ENCODE measurements at places on chromosomes 2 and 18.

GRCh38 chr2:100233061-100233460 lies 89.2 kb downstream of the LONRF2 start:
- DNase-seq, result no peak

DNA sequence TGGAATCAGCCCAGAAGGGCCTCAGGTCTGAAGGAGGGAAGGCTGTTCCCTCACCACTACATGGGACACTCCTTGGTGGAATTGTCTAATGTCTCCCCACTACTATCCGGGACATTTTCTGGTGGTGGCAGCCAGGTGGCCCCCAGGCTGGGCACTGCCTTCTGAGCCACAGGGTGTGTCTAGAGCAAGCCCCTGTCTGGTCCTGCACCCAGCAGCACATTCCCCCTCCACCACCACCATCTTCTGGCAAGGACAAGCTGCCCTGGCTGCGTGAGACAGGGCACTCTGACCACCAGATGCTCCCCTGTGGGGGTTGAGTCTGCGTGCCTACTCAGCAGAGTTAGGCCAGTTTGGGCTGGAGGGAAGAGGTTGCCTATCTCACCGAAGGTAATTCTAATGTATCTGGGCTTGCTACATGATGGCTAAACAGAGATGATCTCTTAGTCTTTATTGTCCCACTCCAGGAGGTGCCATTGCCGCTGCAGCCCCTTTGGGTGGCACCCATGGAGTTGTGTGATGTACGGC lies 106.3 kb downstream of the PLB1 start:
- DNase-seq, result no peak

DNA sequence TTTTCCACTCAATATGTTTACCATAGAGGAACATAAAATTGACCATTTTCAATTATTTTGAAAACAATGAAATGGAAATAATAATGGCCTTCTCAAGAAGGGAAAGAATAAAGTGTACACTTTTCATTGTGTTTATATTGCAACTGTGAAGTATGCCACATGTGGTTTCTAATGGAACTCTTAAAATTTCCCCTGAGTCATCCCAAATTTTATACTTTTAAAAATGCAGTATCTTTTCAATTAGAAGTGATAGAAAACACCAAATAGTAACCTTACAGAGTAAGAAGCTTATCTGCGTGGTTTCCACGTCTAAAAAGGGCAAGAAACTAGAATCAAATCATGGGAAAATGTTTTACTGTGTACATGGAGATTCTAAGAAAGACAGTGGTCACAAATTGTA lies 70.0 kb downstream of the SCG2 start:
- DNase-seq, result no peak

DNA sequence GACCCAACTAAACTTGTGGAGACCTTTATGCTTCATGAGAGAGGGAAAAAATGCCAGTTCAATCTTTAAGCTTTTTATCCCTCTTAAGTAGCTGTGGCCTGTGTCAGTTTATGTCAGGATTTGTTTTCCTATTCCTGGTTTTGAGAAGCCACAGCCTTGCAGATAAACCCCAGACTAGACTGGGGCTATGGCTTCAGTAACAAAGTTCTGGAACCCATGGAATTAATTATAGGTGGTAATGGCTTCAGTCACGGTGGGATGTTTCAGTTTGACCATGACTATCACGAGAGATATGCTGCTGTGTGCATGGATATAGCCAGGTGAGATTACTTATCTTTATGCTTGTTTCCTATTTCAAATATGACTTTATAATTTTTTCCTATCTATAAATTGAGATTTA lies 134.8 kb downstream of the RAPGEF4 start:
- no peak for DNase-seq

DNA sequence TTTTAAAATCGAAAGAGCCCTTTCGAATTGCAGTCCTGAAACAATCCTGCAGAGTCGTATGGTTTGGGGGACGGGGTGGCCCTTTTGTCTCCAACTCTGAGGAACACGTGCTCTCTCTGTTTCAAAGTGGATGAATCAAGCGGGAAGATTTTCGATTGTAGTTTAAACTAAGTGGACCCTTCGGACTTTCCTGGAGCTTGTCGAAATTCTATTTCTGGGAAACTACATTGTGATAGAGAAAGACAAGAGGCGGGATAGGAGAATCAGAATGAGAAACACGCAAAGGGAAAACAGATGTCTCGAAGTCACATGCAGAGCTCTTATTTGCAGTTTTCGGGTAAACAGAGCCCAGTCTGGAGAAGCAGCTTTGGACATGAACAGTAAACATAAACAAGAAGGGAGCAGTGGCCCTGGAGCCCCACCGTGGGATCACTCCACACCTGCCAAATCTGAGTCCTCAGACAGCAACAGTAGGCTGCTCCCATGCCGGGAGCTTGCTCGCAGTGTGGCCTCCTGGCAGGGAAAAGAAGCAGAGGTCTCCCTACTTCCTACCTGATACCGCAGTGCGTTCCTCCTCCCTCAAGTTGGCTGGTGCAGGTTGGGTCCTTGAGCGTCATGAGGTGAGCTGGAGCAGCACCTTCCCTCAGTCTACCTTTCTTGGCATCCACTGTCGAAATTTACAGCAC lies 202.4 kb downstream of the SLC4A3 start:
- DNase-seq, result no peak

GRCh38 chr2:39370101-39370500 lies 67.0 kb downstream of the MAP4K3 start:
- DNase-seq, result no peak

DNA sequence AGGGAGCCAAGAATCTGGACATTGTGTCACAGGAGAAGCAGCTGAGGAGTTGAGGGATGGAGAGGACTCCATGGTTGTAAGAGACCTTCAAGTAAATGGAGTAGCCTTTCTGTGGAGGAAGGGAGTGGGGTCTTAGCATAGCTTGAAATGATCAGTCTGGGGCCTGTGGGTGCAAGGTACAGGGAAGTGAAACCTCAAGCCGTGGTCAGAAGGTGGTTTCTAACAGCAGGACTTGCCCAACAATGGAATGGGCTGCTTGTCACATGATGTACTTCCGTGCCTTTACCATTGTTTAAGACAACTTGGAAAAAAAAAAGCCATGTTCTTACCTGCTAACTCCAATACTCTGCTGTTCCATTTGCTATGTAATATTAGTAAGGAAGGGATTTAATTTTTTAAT lies 140.7 kb downstream of the LDLRAD4 start:
- DNase-seq, result no peak

- no peak for DNase-seq
Measured at GRCh38 chr18:74512321-74513053, 16.3 kb downstream of the CNDP2 start.

GRCh38 chr18:22342625-22343024 lies 75.1 kb downstream of the CTAGE1 start:
- no peak for DNase-seq

DNA sequence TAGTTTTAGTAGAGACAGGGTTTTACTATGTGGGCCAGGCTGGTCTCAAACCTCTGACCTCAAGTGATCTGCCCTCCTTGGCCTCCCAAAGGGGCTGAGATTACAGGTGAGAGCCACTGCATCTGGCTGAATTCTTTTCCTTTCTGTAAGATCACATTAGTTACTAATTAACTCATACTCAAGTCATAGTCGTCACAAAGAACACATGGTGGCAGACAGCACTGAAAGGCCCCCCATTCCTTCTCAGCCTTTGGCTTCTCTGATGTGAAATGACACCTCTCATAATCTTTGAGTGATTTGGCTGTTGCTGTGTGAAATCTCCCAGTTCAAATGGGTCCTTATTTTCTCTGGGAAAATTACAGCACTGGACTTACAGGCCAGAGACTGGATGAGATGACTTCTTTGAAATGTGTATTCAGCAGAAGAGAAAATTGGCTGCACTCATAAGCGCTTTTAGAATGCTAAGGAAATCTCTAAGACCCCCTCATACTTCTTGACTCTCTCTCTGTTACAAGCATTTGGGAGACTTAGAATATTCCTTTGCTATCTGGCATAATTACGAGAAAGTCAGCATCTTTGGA lies 764.8 kb downstream of the RNF144A start:
- DNase-seq, result no peak

DNA sequence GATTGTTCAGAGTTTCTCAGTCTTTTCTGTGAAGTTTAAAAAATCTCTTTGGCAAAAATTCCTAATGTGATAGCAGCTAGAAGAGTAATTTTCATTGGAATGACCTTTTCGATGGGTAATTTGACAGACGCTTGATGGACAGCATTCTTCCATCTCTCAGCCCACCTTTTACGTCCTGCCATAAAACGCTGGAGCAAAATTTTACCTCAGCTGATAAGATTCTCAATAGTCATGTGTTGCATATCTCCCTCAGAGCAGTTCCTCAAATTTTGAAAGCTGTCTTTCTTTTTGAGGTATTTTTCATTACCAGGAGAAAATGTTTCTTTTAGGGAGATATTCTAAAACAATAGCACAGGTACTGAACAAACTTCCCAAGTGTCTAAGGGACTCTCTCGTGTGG lies 441.4 kb downstream of the PARD3B start:
- DNase-seq, result no peak

DNA sequence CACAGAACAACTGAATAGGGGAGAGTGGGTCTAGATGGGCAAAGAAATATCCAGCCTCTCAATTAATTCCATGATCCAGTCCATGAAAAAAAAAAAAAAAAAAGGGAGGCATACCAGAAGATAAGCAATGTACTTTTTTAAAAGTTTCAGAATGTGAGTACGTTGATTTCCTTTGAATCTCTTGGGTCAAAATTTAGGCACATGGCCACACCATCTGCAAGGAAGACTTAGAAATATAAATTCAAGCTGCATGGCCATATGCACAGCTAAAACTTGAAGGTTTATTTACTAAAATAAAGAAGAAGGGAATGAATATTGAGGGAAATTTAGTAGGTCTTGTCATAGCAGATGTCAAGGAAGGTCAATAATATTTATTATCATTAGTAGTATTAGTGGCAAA lies 286.5 kb upstream of the CDH7 start:
- no peak for DNase-seq

GRCh38 chr2:19330436-19330835 lies 28.0 kb downstream of the OSR1 start:
- no peak for DNase-seq

DNA sequence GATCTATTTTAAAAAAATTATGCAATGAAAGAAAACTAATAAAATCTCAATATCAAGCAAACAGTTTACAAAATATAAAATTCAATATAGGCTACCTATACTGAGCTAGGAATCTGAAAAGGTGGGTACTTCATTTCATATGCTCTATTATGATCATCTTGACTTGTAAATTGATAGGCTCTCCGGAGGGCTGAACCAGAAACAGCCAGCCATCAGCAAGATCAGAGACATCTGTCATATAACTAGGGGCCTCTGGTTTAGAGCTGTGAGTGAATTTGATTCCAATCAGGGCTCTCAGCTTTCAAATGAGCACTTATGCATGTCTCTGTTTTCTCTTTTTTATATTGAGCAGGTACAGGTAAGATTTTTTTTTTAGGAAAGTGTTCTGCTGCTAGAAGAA lies 114.2 kb downstream of the SPHKAP start:
- DNase-seq, result no peak

DNA sequence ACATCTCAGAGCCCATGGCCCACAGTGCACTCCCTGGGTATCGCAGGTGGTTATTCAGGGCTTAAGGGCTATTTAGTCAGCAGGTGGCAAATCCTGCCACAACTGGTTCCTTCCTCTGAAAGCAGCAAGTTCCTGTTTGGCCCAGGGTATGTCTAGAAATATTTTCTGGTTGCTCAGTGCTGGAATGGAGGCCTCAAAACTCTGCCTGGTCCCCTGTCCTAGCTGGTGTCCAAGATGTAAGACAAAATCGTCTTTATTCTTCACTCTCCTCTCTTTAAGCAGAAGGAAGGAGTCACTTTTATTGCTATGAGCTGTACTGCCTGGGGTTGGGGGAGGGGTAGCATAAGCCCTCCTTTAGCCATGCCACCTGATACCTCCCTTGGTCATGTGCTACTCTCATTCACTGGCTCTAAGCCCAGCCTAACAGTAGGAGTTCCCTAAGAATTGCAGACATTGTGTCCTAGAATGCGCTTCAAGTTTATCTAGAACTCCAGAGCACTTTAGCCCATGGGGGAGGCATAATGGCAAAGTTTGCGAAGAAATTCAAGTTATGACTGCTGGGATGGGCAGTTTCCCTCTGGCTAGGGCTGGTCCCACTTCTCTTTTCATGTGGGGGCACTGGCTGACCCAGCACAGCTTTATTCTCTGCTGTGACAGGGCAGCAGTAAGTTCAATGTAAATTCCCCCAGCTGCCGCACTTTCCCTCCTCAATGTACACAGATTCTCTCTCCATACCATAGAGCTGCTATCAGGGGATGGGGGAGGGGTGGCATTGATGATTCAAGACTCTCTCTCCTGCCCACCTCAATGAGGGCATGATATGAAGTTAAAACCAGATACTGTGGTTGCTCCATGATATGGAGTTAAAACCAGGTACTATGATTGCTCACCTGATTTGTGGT lies 27.1 kb upstream of the CWC22 start:
- DNase-seq, result no peak

DNA sequence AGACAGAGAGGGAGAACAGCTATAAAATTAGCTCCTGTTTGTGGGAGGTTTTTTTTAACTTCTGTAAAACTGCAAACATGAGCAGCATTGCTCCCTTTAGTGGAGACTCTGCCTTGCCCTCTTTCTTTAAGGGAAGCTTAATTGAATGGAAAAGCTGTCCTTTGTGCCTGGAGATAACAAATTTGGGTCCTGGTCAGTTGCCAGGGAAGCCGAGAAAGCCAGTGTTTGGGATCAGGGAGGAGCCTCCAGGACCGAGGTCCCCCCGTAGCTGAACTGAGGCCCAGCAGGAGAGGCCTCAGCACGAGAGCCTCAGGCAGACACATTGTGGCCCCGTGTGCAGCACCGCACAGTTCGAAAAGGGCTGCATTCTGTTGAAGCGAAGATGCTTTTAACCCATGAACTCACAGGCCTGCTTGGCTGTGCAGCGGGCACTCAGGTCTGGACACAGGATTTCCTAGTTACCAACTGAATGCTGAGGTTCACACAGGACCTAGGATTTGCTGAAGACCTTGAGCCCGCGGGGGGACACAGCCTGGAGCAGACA lies 369.7 kb downstream of the DCDC2C start:
- no peak for DNase-seq

DNA sequence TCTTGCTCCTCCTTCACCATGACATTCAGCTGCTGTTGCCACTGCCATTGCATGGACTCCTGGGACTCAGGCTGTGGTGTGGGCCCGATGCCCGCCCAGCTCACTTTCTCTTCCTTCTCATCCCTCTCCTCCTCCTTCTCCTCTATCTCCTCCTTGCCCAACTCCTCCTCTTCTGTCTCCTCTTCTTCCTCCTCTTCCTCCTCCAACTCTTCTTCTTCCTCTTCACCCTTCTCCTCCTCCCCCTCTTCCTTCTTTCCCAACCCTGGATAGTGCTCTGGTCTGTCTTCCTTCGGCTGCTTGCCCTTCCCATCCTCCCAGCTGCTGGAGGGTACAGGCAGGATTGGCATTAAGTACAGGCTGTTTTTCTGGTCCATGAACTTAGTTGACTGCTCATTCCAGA lies 10.8 kb upstream of the CRYBA2 start:
- DNase-seq, result no peak

- DNase-seq, result no peak
Measured at GRCh38 chr2:15687243-15687642, 95.6 kb downstream of the DDX1 start.

DNA sequence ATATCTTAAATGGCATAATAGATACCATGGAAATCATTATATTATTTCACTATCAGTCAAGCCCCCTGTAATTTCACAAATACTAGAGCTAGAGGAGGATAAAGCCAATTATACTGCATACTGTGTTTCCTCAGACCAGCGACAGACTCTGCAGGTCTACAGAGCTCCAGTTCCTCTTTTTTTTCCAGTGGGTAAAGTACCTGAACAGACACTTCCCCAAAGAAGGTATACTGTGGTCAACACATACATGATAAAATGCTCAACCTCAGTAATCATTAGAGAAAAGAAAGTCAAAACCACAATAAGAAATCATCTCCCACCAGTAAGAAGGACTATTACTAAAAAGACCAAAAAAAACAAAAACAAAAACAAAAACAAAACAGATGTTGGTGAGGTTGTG lies 44.6 kb downstream of the SCN7A start:
- no peak for DNase-seq

All from stimulated activated CD8-positive, alpha-beta memory T cell treated with anti-CD3 and anti-CD28 coated beads, Interleukin-15, amount 100 ng/mL, for 24 hours (primary cell).